ENCODE measurements at places on chromosomes 7 and 10. TPM values are rescaled to one million over a fixed set of nuclear protein-coding genes. Genes with fewer than 3 reads are reported as not detected.
A peak's percentile ranks its signal among the peaks of the same experiment; 100 is the strongest.

- no peak for DNase-seq
These were observed 573.4 kb downstream of the ETV1 start for GRCh38 chr7:13416071-13416470.

- no peak for DNase-seq
These were observed 237.8 kb downstream of the ADK start for GRCh38 chr10:74388801-74389200.

DNA sequence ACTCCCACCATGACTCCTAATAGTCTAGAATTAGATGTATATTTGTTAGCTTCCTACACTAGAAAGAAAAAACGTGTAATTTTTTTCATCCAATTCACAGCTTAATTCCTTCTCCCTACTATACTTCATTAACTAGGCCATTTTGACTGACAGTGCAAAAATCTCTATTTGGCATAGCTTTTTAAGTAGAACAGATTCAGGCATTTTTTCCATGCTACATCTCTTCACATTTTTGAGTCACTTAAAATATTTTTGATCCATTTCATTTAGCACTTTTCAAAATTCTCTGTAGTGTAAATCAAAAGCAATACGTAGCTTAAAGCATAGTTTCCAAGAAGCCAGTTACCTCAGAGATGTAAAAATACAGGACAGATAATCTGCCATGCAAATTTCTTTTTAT lies 391.1 kb upstream of the NPVF start:
- DNase-seq, result no peak

GRCh38 chr7:1768832-1769231 lies 98.8 kb downstream of the ELFN1 start:
- no peak for DNase-seq

DNA sequence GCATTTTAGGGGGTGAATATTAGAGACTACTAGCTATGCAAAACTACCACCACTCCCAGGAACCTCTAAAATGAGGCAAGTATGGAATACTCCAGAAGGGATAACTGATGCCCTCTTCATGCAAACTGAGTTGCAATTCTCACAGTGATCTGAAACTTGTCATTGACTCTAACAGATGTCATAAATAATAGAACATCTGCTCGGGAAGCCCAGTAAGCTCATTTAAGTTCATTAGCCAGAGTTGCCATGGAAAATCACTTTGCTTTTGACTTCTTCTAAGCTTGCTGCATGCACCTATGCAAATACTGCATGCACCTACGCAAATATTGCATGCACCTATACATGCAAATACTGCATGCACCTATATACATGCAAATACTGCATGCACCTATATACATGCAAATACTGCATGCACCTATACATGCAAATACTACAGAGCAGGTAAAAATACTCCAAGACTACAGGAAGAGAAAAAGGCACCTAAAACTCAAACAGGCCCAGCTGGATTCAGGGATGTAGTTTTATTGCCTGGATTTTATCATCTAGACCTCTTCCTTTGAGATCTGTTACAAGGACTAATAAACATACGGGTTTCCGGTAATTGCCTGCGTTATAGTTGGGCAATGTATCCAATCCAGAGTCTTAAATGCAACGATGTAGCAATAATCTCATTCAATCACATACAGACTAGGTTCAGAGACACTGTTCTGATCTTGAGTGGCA lies 1061.1 kb upstream of the AUTS2 start:
- no peak for DNase-seq

- no peak for DNase-seq
These were observed 111.2 kb upstream of the ARHGAP21 start for GRCh38 chr10:24834869-24835268.

- DNase-seq, result no peak
These were observed 42.3 kb downstream of the SUGCT start for GRCh38 chr7:40177071-40177470.

DNA sequence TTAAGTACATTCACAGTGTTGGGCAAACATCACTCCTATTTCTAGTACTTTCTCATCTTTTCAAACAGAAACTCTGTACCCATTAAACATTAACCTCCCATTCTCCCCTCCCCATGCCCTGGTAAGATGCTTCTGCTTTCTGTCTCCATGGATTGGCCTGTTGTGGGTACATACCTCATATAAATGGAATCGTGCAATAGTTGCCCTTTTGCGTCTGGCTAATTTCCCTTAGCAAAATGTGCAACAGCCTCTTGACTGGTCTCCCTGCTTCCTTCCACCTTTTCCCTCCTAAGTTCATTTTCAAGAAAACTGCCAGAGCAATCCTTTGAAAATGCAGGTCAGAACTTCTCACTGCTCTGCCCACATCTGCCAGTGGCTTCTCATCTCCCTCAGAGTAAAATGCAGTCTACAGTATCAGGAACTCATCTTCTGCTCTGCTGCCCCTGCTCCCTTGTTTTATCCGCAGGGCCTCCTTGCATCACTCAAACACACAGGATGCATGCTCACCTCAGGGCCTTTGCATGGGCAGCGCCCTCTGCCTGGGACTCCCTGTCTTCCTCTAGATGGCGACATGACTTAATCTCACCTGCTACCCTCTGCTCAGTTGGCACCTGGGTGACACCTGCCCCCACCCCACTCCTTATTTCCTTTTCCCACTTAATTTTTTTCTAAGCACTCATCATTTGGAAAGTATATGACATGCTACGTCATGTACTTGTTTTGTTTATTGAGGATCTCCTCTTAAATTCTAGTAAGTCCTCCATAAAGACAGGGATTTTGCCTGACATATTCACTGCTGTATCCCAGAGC lies 44.3 kb upstream of the ECHDC3 start:
- DNase-seq, result no peak

DNA sequence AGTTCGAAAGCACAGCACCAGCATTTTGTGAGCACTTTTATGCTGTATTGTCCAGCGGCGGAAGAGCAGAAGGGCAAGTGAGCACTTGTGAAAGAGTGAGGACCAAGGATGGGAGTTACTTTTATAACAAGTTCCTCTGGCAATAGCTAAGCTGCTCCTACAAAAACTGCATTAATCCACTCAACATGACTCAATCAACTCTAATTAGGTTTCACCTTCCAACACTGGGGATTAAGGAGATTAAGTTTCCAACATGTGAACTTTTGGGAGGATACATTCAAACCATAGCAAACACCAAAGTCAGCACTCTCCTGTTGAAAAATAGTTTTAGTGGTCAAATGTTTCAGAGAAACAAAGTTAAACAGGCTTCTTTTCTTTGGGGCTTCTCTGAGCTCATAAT lies 844.5 kb downstream of the REEP3 start:
- DNase-seq, result no peak

GRCh38 chr10:75375838-75376237 lies 25.7 kb downstream of the ZNF503 start:
- DNase-seq, result no peak

- DNase-seq, result no peak
These were observed 289.0 kb downstream of the TWIST1 start for GRCh38 chr7:18828260-18828993.

GRCh38 chr10:5738427-5738826 lies 53.8 kb downstream of the TASOR2 start:
- no peak for DNase-seq

- no peak for DNase-seq
These were observed 22.4 kb upstream of the EGFR start for GRCh38 chr7:54996391-54996790.

DNA sequence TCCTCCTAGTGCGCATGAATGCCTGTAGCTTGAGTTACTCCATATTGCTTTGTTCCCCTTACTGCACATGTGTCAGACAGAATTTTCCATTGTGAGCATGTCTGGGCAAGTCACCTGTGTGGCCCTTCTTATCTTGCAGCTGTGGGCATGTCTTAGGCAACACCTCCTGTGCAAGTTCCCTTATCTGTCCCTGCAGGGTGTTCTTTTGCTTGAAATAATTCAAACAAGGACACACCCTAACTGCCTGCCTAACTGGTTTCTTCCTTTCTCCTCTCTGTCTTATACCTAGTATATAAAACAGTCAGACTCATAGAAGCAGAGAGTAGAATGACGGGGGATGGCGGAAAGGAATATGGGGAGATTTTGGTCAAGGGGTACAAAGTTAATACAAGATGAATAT lies 421.1 kb upstream of the SORCS1 start:
- DNase-seq, result no peak

DNA sequence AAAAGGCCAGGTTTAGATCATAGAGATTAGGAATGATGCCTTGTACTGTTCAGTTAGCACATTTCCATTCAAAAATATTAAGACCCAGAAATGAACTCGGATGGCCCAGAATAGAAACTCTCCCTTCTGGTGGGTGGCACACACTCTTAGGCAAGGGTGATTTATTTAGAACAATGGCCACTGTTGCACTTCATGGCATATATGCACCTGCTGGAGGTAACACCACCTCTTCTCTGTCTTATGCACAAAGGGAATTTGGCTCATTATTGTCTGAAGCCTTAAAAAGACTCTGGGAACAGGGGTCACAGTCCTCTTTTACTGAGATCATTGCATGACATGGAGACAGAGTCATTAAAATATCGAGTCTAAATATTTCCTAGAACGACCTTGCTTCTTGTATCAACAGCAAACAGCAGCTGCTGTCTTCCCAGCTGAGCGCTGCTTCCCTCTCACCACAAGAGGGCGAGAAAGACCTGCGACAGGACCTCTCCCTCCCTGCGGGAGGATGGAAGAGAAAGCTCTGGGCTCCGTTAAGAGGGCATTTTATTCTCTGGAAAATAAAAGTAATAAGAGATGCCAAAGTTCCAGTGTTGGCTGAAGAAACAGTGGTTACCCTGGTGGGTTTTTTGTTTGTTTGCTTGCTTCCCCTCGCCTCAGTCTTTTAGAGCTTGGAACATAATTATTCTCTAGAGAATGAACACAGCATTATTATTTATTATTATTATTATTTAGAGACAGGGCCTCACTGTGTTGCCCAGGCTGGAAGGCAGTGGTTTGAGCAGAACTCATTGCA lies 13.5 kb upstream of the BAMBI start:
- DNase-seq, result peak; percentile 74

DNA sequence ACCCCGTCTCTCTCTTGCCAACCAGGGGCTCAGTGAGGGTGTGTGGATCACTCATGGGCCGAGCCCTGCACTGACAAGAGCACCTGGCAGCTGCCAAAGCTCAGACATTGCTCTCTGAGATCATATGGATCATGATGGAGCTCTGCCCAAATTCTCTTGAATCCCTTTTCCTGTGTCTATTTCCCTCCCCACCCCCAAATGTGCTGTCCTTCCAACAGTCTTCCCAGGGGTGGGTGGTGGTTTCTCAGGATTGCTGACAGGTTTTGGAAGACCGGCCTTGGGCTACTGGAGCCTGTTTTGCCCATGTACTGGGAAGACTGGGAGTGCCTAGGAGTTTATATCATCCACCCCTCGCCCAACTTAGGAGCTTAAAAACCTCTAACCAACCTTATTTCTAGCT lies 10.5 kb downstream of the ARHGAP22 start:
- no peak for DNase-seq

- no peak for DNase-seq
These were observed 14.4 kb upstream of the RBM20 start for GRCh38 chr10:110629680-110630191.

- DNase-seq, result no peak
These were observed 114.8 kb upstream of the MKI67 start for GRCh38 chr10:128241023-128241422.

- no peak for DNase-seq
These were observed 33.8 kb upstream of the PRLHR start for GRCh38 chr10:118629211-118629610.

The HOXA9 gene
- total RNA-seq, result not detected

The SPDYE2 gene
- not detected for total RNA-seq

The WIPF3 gene
- total RNA-seq, result 2.4 TPM

The LRRC18 gene
- not detected for total RNA-seq

The TCAF1 gene
- total RNA-seq, result 100 TPM

The AGR2 gene
- total RNA-seq, result 1.9 TPM

The MSS51 gene
- total RNA-seq, result 6.5 TPM

The TAS2R41 gene
- not detected for total RNA-seq

The AKR1C4 gene
- total RNA-seq, result not detected

The EGR2 gene
- total RNA-seq, result 0.18 TPM

All from cerebellum (tissue), 4 donors.